Activated CD8-positive, alpha-beta memory T cell treated with anti-CD3 and anti-CD28 coated beads, Interleukin-2, amount 10 ng/mL, durations not matched to agents 7 days and 5 days (primary cell): ENCODE measurements at places on chromosomes 7 and 10. TPM values are rescaled to one million over a fixed set of nuclear protein-coding genes. Genes with fewer than 3 reads are reported as not detected.

CYP3A7 gene
- not detected for total RNA-seq

CALML3 gene
- total RNA-seq = not detected

VKORC1L1 gene
- 20.3 TPM for total RNA-seq

HABP2 gene
- total RNA-seq = not detected
